ENCODE measurements at places on chromosomes 16 and 17.

- no peak for DNase-seq
These were observed 76.2 kb downstream of the CCT6B start for GRCh38 chr17:34885076-34885475.

GRCh38 chr16:26614237-26614841, 452.4 kb upstream of the C16orf82 start:
- DNase-seq, result peak; percentile 53

DNA sequence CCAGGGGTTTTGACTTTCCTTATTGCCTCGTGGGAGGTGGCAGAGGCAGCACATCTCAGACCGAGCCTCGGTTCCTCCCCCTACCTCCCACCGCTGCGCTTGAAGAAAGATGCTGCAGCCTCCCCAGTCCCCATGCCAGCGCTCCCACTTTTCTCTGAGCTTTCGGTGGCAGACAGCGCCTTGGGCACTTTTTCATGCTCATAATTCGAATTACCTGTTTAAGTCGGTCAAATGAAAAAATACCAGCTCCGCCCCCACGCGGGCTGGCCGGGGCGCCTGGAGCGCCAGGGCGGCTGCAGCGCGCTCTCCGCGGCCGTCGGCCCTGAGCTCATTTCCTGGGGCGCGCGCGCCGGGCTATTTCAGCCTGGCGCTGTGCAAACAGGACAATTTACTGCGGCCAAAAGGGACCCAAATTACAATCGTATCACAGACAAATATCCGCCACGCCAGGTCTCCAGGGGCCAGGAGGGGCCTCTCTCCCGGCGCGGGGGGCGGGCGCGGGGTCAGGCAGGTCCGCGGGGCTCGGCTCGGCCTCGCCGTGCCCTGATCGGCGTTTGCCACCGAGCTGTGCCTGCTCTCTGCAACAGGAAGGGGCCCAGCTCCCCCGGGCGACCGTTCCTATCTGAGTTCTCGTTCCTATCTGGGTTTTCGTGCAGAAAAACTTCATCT, 45.0 kb downstream of the SOST start:
- DNase-seq, result peak; percentile 82

DNA sequence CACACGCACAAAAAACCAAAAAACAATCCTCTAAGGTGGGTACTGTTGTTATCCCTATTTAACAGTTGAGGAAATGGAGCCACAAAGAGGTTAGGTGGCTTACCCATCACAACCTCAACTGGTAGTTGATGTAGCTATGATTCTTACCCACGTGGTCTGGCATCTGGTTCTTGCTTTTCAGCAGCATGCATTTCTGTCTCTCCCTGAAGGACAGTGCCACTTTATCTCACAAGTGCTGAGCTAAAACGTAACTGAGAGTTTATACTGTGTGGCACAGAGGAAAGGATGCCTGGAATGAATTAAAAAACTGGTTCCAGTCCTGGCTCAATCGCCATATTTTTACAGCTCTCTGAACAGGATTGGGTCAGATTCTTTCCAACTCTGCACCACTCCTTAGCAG, 1.9 kb upstream of the CORO6 start:
- DNase-seq, result no peak

DNA sequence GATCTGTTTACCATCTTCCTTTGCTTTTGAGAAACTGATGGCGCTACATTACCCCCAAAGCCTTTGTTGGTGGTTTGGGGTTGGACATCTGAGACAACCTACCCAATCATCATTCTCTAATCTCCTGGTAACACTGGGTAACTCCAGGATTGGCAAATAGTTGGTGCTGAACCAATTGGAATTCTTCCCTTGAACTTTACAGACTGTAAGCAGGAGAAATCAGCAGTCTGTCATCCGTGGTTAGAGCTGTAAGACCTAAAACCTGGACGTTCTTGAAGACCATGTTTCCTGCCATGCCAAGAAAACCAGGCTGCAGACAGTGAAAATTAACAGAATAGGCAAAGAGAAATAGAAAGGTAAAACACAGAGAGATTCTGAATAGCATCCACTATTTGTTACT, 398.8 kb upstream of the SALL1 start:
- no peak for DNase-seq

DNA sequence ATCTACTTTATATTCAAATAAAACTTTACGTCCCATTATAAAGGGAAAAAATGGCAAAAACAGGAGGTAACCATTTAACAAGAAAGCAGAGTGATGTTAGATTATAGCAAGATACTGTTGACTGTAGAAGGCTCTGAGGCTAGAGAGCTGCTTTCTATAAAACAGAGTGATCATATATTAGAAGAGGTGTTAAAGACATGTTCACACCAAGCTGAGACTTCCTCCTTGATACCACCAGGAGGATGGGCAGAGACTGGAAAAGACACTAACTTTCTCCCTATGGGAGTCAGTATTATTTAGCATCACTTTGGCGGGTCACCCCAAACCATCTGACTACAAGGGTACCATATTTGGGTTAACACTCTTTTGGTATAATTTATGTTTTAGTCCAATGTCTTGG, 687 bp upstream of the CIITA start:
- DNase-seq, result no peak

DNA sequence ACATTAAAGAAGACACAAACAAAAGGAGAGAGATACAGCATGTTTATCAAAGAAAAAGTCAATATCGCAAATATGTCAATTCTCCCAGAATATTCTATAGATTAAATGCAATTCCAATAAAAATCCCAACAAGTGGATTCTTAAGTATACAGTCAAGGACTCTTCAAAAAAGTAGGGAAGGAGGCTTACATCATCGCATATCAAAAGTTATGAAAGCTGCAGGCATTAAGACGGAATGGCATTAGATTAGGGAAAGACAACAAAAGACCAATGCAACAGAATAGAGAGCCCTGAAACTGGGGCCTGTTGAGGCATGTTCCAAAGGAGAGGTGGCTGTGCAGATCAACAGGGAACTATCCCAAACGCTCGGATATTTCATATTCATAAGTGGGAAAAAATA, 76.0 kb downstream of the MARCHF10 start:
- DNase-seq, result no peak

DNA sequence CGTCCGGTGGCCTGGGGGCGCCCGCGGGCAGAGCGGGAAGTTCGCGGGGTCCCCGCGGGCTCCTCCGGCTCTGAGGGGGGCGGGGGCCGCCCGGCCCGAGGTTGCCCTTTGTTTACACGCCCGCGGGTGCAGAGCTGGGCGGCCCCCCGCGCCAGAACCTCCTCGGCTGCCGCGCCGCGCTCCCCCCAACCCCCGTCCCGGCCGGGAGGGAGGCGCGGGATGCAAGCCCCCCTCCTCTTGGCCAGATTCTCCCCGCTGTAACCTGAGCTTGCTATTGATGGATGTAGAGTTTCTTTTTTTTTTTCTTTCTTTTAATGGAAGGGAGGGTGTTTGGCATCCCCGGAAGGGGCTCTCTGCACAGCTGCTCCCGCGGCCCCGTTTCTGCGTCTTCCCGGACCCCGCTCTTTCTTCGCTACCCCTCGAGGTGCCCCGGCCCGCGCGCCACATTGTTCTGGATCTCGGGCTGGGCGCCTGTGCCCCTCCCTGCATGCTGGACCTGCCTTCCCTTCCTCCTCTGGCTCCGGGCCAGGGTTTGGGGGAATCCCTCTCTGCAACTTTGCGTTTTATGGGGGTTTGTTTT, 646 bp downstream of the CBX2 start:
- peak; percentile 86 for DNase-seq

DNA sequence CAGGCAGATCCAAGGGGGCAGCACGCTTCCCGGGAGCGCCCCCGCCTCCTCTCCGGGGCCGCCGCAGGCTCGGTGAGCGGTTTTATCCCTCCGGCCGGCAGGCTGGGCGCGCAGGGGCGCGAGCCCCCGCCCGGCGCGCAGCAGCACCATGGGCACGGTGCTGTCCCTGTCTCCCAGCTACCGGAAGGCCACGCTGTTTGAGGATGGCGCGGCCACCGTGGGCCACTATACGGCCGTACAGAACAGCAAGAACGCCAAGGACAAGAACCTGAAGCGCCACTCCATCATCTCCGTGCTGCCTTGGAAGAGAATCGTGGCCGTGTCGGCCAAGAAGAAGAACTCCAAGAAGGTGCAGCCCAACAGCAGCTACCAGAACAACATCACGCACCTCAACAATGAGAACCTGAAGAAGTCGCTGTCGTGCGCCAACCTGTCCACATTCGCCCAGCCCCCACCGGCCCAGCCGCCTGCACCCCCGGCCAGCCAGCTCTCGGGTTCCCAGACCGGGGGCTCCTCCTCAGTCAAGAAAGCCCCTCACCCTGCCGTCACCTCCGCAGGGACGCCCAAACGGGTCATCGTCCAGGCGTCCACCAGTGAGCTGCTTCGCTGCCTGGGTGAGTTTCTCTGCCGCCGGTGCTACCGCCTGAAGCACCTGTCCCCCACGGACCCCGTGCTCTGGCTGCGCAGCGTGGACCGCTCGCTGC, 832 bp downstream of the CDK5R1 start:
- peak; percentile 80 for DNase-seq

DNA sequence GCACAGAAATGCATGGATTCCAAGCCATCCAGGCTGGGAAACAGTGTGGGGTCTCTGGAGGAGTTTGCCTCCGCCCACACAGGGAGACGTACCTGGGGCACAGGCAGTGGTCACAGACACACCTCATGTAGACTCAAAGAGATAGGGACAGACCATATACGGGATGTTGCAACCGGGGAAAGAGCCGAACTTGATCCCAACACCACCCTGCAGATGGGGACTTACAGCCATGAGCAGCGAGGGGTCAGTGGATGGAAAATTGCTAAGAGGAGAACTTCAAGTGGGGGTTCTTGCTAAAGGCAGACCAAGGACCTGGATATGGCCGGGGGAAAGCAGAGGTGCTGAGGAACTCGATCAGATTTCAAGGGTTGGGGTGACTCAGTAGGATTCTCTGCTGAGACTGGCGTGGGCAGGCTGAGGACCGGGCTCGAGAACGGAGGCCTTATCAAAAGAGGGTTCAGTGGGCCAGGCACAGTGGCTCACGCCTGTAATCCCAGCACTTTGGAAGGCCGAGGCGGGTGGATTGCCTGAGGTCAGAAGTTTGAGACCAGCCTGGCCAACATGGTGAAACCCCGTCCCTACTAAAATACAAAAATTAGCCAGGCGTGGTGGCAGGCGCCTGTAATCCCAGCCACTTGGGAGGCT, 12.0 kb upstream of the DNAH17 start:
- no peak for DNase-seq

DNA sequence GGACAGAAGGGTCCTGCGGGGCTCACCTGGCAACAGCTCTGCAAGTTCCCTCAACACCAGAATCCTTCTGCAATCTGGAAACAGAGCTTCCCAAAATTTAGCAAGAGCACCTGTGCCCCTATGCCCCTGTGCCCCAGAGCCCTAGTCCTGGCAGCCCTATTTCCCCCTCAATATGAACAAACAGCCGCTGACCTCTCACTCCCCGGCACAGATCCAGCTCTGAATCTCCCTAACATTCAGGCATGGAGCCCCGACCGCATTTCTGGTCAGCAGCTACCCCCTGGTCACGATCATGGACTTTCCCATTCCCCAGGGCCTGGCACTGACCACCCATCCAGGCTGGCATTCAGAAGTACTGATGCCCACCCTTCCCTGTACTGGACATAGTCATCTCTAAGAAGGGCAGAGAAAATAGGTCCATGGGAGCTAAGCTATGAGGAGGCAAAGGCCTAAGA, 110.8 kb upstream of the SMURF2 start:
- no peak for DNase-seq

DNA sequence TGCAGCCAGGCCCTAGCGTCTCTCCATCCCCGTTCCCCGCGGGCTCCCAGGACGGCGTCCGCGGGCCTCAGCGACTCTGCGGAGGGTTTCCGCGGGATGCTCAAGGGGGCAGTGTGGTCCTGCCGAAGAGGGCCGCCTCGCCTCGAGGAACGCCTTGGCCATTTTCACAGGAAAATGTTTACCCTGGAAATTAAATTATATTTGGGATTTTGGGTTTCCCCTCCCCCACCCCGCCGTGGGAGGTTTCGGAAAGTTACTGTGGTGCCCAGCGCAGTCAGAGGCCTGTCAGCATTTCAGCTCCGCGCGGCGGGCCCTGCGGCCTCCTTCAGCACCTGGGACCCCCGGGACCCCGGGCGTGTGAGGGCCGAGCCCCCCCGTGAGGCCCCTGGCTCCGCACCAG, 94.5 kb downstream of the PCTP start:
- DNase-seq, result peak; percentile 93

- no peak for DNase-seq
These were observed 21.3 kb downstream of the CIBAR2 start for GRCh38 chr16:85090873-85091521.

- DNase-seq, result no peak
These were observed 813 bp upstream of the THAP11 start for GRCh38 chr16:67841198-67841815.

DNA sequence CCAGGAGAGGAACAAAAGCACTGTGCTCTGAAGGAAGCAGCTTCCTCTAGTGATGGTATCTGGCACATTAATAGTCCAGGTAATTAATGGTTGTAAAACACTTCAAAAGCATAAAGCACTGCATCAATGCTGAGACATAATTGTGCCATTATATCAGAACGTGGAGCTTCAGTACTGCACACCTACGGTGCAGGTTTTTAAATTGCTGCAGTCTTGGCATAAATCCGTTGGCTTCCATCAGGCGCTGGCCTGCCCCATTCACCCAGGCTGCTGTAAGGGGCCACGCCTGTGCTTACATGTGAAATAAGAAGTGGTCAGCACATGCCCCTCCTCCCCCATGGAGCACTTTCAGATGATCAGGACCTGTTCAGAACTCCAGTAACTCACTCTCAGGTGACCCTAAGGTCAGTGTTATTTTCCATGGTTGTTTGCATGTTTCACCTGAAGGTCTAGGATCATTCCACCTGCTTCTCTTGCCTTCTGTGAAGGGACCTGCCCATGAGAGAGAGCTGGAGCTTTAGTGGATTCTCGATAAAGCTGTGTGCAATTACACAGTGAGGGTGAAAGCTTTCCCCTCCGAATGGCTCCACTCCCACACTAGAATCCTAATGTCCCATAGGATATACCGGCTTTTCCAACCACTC, 345.3 kb downstream of the CA10 start:
- no peak for DNase-seq

DNA sequence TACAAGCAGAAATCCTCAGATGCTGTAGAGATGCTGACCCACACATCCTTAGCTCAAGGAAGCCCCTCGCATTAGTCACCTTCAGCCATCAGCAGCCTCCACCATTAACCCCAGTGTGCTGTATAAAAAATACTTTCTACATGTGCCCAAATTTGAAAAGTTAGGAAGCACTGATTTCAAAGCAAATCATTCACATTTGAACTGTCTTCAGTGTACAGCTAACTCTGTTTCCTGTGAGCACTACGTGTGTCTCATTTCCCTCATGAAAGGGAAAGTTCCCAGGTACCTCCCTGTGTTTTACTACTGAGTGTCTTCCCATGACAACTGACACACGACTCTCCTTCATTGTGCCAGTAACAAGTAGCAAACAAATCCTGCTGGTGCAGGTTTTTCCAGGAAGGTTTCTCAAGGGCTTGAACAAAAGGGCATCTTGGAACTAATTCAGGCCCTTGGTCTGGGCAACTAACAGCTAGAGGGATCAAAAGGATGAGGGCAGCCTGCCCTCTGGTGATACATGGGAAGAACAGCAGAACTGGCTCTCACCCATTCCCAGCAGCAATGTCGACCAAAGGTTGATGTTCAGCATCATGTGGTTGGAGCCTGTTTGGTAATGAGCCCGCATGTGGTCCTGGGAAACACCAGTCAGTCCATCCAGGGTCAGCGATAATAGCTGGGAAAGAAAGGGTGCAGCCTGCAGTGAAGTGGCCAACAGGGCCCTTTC, 4.0 kb downstream of the SLC35B1 start:
- peak; percentile 83 for DNase-seq

All from endodermal cell (in vitro differentiated cells).